ENCODE measurements at places on chromosomes 3 and 15.

GRCh38 chr3:150545419-150546225 lies 674 bp downstream of the SERP1 start:
- DNase-seq: peak; percentile 66

DNA sequence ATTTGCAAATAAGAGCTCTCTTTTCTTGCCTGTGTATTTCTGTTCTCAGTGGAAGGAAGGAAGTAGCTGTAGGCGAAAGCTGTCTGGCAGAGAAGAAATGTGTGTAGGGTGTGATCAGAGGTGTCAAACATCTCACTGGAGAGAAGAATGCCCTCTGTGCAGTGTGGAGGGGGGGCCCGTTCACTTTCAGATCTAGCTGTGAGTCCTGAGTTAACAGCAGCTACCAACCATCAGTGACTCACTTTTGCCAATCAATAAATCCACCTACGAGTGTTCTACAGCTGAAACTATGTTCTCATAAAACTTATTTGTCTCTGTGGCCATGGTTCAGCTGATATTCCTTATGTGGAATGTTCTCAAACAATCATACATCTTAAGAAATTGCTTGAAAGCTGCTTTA lies 103.7 kb downstream of the FRMD4B start:
- DNase-seq: no peak

GRCh38 chr15:97893967-97894366 lies 66.5 kb upstream of the ARRDC4 start:
- DNase-seq: no peak

- no peak for DNase-seq
Observed at GRCh38 chr3:169545606-169546005, 117.9 kb downstream of the MECOM start.

DNA sequence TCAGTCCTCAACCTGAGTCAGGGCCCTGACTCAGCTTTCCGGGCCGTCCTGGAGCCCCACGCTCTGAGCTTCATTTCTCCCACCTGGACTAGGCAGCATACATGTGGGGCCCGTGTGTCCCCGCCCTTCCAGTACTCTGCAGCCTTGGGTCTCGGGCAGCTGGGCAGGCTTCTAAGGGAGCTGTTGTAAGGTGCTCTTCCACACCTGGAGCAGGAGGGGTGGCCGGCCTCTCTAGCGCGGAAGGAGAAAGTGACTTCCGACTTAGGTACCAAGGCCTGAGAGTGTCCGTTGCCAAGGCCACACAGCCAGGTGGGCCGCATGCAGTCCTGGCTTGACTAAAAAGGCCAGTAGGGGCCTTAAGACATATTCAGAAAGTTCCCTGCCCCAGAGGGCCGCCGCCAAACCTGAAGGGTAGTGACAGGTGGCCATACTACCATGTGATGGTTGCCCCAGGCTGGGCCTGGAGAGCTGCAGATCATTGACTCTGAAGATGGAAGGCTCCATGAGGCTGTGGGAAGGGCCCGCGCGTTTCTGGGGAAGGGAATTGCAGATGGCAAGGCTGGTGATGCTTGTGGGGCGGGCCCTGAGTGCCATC lies 9.4 kb upstream of the SEMA3B start:
- DNase-seq: no peak

- DNase-seq: no peak
Observed at GRCh38 chr15:71784719-71785118, 25.6 kb upstream of the NR2E3 start.

GRCh38 chr15:36881516-36881915 lies 218.8 kb downstream of the MEIS2 start:
- no peak for DNase-seq

DNA sequence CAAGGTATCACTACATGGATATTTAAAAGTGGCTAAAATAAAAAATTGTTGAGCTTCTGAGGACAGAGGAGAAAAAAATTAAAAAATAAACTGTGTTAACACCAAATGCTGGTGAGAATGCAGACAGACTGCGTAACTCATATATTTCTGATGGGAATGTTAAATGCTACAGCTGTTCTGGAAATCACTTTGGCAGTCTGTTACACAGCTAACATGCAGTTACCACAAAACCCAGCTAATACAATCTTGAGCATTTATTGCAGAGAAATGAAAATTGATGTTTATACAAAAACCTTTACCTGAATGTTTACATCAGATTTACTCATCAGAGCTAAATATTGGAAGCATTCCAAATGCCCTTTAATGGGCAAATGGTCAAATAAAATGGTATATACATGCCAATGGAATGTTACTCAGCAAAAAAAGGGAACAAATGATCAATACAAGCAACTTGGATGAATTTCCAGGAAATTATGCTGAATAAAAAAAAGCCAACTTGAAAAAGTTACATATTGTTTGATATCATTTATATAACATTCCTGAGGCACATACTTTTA lies 24.6 kb downstream of the MNS1 start:
- DNase-seq: no peak

- DNase-seq: peak; percentile 85
Observed at GRCh38 chr15:78394981-78395616, 42.9 kb upstream of the IREB2 start.
